IMR-90 (cell line): ENCODE measurements at places on chromosomes 1 and 21. TPM values are rescaled to one million over a fixed set of nuclear protein-coding genes. Genes with fewer than 3 reads are reported as not detected.

The HOOK1 gene
- polyA plus RNA-seq, result not detected in 2 replicates

The UQCRHL gene
- 2.4 and 2.6 TPM in 2 replicates for polyA plus RNA-seq

The TFF2 gene
- polyA plus RNA-seq, result not detected in 2 replicates

DNA sequence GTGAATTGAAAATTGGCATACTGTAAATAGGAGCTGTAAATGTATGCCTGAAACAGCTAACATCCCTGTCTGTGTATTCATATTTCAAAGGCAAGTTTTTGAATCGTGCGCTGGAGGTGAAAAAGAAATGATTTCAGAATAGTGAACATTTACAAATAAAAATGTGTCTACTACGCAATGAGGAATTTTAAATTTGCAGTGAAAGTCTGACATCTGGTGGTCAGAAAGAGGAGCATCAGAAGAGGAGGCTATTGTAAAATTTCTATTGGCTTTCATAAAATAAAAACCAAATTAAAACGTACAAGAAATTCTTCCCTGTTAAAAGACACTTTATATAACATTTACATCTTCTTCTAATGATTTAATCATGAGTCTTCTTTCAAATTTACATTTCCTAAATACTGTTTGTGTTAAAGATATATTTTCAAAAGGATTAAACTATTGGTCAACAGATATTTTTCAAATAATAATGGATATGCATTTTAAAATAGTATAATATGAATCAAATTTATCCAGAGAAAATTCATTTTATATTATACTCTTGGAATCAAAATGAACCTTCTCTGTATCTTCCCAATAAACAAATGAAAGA, 113.7 kb upstream of the RRP15 start:
- H3K36me3 ChIP-seq, result no peaks in the 10 kb centered on the region
- no peaks in the 10 kb centered on the region for H3K4me1 ChIP-seq
- H3K4me3 ChIP-seq, result no peak overlapping the region
- peak; percentile 49 for DNase-seq
- peaks cover 13% of the 10 kb centered on the region for H3K27me3 ChIP-seq

DNA sequence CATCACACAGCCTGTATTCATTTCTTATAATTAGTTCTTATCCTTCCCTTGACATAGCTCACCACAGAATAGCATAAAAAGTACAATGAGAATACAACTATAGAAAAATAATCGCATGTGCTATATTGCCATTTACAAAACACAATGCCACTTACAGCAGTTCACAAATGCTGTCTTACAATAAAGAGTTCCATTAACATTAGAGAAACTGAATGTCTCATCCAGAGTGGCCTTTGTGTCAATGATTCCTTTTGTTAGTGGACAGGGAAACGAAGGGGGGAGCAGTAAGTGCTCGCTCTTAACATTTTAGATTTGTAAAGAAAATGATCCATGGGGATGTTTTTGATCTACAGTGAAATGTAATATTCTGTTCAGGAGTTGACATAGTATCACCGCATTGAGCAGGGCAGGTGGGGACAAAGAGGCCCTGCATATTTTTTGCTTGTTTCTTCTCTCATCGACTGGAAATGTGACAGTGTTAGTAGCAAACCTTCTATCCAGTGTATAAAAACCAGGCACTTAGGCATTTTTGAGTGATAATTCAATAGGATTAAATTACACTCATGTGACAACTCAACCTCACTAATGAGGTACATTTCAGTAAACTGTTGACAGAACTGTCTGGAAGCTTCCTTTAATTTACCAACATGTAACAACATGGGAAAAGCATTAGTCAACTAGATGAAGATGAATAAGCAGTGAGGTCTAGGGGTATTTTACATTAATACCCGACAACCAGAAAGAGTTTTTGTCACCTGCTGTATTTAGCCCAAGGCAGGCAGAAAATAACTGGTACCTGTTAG, 35.6 kb upstream of the RRP15 start:
- H3K4me1 ChIP-seq, result no peaks in the 10 kb centered on the region
- H3K27ac ChIP-seq, result no peak overlapping the region
- no peaks in the 10 kb centered on the region for H3K36me3 ChIP-seq
- no peak for DNase-seq

DNA sequence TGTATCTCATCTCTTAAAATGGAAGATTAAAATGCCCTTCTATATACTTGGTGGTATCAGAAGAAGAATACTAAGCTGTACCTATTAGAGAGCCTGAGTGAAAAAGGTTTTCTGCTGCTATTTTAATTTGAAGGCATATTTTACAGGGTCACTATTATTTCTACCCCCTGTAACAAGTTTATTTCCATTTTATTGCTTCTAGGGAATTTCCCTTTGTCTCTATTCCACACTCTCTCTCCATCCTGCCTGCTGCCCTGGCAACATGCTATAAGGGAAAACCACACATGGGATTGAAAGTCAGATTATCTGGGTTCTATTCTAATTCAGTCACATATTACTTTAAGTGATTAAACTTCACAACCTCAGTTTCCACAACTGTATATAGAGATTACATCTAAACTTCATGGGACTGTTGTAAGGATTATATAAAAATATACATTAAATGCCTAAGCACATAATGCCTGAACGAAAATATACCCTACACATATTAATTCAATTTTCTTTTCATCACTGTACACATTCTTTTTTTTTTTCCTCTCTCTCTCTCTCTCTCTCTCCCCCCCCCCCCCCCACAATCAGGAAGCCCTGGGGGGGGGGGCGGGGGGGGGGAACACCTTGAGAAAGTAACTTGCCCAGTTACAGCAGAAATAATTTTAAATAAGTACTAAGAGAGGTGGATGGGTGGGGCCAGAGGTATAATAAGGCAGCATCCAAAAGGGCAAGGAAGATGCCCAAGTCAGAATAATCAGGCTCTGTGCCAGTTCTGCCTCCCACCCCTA, 51.5 kb downstream of the LUZP1 start:
- no peak for DNase-seq
- peaks cover 13% of the 10 kb centered on the region for H3K4me1 ChIP-seq
- no peaks in the 10 kb centered on the region for H3K27me3 ChIP-seq
- no peak overlapping the region for H3K27ac ChIP-seq
- no peaks in the 10 kb centered on the region for H3K36me3 ChIP-seq

GRCh38 chr1:31434979-31435378, 22.0 kb downstream of the SERINC2 start:
- peaks cover 10% of the 10 kb centered on the region; the same call in 1 of the 2 replicates for H3K36me3 ChIP-seq
- H3K4me3 ChIP-seq, result no peak overlapping the region
- no peak overlapping the region for H3K27ac ChIP-seq
- peaks cover 2% of the 10 kb centered on the region; the same call in 1 of the 2 replicates for H3K27me3 ChIP-seq
